Activated CD8-positive, alpha-beta T cell treated with anti-CD3 and anti-CD28 coated beads for 36 hours (primary cell): ENCODE measurements at places on chromosomes 4 and X.
A peak's percentile ranks its signal among the peaks of the same experiment; 100 is the strongest.

- no peak for DNase-seq
Measured at GRCh38 chr4:115711575-115711974, 598.2 kb upstream of the NDST4 start.

DNA sequence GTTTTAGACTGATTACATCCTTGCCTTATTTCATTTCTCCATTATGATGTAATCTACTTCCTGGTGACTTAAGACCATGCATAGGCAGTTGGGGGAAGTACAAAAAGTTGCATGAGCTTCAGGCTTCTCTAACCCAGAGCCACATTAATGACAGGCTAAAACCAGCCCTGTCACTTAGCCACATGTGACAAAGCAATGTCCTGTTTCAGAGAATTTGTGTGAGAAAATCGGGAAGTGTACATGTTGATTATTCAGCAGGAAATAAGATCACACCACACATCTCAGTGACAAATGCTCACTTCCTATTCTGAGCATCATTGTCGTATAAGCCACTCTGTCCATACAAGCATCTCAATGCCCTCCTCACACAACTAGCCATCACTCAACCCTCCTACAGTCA is 98.5 kb upstream of the MAGEB16 start:
- DNase-seq, result no peak

DNA sequence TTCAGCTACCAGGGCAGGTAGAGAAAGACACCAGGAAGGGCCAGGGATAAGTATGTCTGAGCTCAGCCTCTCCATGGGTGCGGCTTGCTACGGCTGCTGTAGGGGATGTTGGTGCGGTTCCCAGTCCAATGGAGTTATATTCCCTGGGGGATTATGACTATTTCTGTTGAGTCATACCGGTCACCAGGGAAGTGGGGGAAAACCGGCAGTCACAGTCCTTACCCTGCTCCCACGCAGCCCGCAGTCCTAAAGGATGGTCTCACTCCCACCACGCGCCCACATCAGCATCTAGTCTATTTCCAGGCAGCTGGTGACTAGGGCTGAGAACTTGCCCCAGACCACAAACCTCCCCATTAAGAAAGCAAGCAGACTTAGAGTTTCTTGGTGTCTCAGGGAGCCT is 191.6 kb downstream of the VEGFC start:
- DNase-seq, result no peak

DNA sequence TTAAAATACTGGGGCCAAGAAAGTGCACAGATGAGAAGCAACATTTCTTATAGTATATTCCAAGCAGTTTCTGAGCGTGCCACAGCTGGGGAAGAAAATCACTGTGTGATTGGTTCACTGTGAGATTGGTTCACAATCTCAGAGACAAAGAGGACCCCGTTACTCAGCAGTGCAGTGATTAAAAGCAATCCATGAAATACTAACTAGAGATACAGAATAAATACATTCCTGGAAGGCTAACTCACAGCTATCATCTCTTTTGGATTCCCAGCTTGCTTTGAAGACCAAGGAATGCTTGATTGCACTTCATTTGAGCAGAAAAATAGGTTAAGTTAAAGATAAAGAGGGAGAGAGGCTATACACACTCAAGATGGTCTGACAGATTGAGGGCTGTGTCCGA is 132.1 kb upstream of the RAPGEF2 start:
- no peak for DNase-seq

DNA sequence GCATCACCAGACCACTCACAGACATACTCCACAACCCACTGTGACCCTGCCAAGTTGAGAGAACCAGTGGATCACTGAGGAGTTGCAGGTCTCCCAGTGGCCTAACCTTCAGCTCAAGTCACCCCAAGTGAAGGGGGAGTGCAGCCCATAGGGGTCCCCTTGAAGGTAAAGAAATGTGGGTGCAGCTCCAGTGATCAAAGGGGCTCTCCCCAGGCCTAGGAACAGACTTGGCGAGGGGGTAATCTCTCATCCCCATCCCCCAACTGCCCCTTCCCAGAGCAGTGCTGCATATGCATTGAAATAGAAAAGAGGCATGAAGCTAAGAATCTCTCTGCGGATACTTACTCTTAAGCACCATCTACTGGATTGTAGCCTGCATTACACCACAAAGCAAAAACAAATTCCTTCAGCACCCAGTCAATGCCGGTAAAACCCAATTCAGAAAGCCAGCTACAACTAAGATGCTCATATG is 27.0 kb downstream of the MAGEE1 start:
- DNase-seq, result no peak

- peak; percentile 99 for DNase-seq
Measured at GRCh38 chrX:318739-319578, at the start of gene GTPBP6. Gene GTPBP6, minus strand, starts transcription at chrX:318796. Its CDS starts 9 bp downstream, at chrX:318787.

DNA sequence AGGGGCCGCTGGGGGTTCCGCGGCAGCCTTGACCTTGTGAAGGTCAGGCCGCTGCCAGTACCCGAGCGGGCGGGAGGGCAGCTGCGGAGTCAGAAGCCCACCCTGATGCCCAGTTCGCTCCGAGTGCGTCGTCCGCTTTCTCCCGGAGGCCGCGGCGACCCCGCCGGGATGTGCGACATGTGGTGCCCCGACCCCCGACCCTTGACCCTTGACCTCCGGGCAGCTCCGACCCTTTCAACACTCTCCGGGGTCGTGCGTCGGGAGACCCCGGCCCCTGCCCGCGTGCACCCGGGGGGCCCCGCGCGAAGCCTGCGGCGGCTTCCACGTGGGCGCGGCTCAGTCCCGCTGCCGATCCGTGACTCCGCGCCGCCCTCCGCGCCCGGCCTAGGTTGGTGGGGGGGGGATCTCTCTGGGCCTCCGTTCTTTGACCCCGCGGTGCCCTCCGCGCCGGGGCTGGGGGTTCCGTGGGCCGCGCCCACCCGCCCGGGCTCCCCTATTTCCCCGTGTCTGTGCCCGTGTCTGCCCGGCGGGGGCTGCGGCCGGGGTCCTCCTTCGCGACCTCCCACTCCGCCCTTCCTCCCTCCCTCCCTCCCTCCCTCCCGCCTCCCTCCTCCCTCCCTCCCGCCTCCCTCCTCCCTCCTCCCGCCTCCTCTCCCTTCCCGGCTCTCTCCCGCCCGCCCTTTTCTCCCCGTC is 609 bp upstream of the SLC25A6 start:
- peak; percentile 67 for DNase-seq

- DNase-seq, result no peak
Measured at GRCh38 chrX:130625386-130625785, 223.6 kb downstream of the RBMX2 start.

DNA sequence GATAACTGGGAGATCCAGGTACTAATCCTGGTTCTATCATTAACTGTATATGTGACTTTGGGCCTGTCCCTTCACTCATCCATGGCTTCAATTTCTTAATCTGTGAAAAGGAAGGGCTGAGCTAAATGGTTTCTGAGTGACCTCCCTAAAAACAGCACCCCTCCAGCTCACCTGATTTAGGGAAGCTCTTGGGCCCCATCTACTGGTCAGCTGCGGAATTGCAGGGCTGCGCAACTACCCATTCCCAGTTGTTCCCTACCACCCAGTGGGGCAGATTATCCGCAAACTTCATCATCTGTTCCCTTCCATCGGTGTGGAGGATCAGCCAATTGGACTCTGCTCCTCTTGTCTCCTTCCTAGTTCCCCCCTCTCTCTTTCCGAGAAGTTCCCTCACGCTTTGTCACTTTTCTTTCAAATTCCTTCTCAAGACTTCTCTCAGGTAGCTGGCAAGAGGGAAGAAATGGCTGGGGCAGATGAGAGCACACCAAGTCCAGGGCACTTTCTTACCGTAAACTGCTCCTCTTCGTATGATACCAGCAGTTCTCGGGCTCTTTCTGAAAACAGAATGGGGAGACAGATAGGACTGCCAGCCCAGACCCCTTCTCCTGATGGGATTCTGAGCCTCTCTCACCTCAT is 5.8 kb downstream of the LAS1L start:
- DNase-seq, result peak; percentile 52

DNA sequence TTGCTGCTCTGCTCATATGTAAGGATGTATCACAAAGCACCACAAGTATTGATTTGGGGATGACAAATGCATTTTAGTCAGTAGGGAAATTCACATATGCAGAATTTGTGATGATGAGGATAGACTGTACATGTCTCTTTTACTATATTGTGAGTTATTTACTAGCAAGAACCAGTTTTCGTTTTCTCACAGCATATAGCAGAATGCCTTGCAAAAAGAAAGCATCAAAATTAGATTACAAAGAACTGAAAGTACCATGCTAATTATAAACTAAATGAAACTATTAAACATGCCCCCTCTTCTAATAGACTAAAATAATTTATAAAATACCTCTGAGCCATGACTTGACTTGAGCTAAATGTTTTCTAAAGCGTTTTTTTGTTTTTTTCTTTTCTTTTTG is 20.1 kb downstream of the TNIP3 start:
- no peak for DNase-seq

GRCh38 chr4:150828159-150828558 is 186.9 kb downstream of the LRBA start:
- peak; percentile 61 for DNase-seq

GRCh38 chr4:151538963-151539362 is 130.0 kb downstream of the FHIP1A start:
- DNase-seq, result no peak

DNA sequence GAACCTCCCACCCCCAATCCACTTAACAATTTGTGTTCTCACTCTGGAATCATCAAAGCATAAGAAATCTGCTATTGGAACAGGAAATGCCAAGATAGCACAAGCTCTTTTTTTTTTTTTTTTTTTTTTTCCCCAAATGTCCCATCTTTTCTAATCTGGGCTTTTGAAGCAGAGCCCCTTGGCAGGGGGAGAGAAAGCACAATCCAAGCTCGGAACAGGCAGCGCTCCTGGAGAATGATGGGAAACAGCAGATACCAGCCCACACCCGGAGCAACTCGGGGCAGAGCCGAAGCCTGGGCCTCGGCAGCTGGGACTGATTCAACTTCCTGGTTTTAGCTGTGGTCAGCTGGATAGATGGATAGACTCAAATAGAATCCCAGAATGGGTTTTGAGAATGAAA is 235.1 kb downstream of the QDPR start:
- no peak for DNase-seq

- DNase-seq, result peak; percentile 77
Measured at GRCh38 chr4:170047771-170048354, 21.7 kb upstream of the MFAP3L start.

GRCh38 chr4:3655963-3656362 is 110.2 kb upstream of the ADRA2C start:
- DNase-seq, result no peak

DNA sequence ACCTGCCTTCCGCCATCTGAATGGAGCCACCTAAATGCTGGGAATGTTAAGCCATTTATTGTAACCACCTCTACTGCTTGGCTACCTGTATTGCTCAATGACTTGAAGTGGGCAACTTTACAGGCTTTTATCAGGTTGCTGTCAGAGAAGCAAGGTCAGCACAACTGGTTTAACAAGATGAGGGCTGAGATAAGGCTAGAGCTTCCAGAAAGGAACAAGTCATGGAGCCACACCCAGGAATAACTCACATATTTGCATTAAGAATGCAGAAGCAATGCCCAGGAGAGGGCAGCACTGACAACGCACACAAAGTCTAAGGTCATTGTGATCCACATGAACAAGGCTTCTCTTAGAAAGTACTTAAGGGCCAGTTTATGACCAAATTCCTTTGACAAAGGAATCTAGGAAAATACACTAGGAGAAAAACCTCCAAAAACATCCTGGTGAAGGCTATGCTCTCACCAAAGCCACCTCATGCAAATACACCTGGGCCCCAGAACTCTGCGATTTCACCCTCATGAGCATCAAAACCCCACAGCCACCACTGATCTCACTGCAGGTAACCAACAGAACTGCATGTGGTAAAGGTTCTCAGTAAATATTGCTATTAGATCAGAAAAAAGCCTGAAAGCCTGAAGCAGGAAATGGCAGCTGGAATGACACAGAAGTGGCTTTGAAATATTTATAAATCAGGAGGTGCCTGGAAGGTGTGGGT is 15.0 kb upstream of the STS start:
- peak; percentile 46 for DNase-seq

- no peak for DNase-seq
Measured at GRCh38 chr4:39614487-39615162, 24.0 kb downstream of the SMIM14 start.

DNA sequence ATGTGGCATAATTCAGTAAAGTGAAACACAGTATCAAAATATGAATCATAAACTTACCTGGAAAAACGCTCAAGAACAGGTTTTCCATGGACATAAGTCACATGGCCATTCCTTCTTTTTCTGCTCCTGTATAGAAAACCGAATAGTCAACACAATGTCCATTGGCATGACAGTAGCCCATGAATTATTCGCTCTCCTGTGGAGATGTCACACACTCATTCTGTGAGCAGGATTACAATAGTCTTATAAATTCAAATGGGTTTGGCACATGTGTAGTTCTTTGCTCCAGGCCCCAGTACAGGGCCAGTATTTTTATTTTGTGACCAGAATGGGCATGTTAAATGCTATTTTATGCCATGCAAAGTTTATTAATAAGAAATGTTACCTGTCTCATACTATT is 15.1 kb upstream of the CXCL13 start:
- no peak for DNase-seq
